ENCODE measurements at places on chromosomes 12 and 14. TPM values are rescaled to one million over a fixed set of nuclear protein-coding genes. Genes with fewer than 3 reads are reported as not detected.
A peak's percentile ranks its signal among the peaks of the same experiment; 100 is the strongest.

- DNase-seq, result no peak
Observed at GRCh38 chr14:93975791-93976476, 436 bp downstream of the ASB2 start.

DNA sequence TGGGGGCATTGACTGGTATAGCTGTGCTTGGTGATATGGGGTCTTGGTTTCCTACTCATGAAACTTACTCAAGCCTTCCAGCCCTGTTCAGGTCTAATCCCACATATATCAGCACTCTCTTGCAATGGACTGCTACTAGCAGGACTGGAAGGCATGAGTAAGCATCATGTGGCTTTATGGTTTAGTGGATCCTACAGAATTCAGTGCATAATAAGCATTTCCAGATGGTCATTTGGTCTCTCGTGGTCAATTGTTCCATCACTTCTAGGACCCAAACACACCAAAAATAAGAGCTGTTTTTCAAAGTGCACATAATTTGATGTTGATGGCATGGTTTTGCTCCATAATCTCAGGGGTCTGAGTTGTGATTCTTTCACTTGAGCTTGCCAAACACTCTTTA is 114.4 kb downstream of the LMNTD1 start:
- no peak for DNase-seq

GRCh38 chr14:26528415-26529182 is 69.2 kb downstream of the NOVA1 start:
- DNase-seq, result no peak

DNA sequence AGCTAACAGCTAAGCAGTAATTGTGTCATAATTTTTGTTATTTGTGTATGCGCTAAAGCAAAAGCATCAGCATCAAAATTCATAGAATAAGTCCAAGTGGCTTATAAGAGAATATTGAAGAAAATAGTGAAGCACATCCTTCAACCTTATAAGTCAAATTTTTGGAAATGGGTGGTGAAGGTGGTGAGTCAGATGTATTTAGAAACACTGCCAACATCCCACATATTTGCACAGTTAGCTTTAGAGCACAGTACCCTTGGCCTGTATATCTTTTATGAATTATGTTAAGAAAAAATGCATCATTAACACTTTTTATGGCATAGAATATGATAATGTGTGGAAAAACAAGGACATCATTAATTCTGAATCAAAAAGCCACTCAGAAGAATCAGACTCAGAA is 8.0 kb downstream of the SYT10 start:
- DNase-seq, result no peak

Gene TPPP2
- not detected for total RNA-seq

Gene GNB3
- not detected for total RNA-seq

Gene GALNT6
- 2.0 TPM for total RNA-seq

Gene ACRBP
- total RNA-seq, result 9.3 TPM

Gene TRPV4
- 5.4 TPM for total RNA-seq

Gene AMN
- 11.4 TPM for total RNA-seq

- peak; percentile 40 for DNase-seq
Observed at GRCh38 chr12:116336542-116337065, 59.1 kb upstream of the MED13L start.

DNA sequence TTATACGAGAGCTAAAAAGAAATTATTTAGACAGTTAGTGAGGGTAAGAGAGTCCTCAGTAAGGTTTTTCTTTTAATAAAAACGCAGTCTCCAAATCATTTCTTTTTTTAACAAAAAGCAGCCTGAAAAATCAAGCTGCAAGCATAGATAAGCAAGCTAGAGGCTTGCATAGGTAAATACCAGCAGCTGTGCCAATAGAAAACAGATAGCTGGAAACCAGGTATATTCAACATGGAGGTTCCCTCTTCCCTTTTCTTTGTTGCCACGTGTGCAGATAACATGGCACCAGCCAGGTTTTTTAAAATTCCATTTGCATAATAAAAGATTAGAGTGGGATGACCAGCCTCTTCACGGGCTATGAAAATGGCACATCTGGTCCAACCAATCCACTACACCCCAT is 6.1 kb upstream of the PRKAB1 start:
- DNase-seq, result no peak

DNA sequence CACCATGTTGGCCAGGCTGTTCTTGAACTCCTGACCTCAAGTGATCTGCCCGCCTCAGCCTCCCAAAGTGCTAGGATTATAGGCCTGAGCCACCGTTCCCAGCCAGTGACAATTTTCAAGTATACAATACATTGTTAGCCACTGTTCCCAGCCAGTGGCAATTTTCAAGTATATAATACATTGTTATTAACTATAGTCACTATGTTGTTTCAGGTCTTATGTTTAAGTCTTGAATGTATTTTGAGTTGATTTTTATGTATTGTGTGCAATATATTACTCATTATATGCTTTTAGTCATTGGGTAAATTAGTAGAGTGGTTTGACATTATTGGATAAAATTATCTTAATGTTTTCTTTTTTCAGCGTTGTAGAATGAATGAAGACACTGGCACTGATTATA is 13.0 kb upstream of the ZNF410 start:
- no peak for DNase-seq

Gene SYT10
- total RNA-seq, result not detected

Gene CDCA3
- 4.8 TPM for total RNA-seq

Gene KRT83
- 10.3 TPM for total RNA-seq

GRCh38 chr12:40473962-40474361 is 218.3 kb upstream of the CNTN1 start:
- DNase-seq, result no peak

GRCh38 chr12:48037267-48037915 is 33.1 kb upstream of the COL2A1 start:
- DNase-seq, result no peak

DNA sequence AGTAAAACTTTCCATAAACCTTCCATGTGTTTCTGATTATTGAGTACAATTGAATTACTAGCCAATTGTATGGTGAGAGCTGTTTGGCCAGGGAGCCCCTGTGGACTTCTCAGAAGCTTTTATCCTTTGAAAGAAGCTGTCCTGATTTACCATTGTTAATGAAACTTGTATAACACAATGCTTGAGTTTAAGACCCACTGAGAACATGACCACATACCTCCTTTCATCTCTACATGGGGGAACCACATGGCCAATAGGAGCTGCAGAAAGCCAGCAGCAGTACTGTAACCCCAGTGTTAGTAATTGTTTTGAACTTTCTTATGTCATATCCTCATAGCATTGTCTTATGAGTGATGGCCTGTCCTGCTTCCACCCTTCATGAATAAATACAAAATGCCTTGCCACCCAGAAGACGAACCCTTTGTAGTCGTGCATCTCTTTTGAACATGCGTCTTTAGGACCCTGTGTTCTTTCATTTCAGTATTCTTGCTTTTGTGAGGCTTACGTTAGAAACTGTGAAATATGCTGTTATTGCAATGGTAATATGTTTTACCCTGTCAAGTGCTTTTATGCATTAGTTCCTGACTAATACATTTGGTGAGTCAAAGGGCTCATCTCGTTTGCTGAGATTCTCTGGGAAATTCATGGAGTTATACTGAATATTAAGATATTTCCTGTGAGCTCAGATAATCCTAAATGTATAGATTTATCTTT is 815.7 kb downstream of the NRXN3 start:
- DNase-seq, result no peak

DNA sequence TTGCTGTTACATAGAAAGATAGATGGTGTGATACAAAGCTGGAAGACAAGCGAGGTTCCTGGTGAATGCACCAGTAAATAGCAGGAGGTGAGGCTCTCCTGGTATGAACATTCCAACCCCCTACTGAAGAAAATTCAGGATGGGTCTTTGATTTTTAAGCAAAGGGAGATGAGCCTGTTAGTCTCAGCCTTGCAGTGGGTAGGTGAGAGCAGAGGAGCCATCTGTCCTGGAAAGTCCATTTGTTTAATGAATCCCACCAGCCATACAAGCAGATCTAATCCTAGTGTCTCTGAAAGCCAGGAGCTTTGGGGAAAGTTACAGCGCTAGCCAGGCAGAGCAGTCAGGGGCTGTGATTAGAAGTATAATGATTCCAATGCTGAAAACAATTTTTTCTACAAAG is 234.8 kb upstream of the FOXN3 start:
- no peak for DNase-seq

DNA sequence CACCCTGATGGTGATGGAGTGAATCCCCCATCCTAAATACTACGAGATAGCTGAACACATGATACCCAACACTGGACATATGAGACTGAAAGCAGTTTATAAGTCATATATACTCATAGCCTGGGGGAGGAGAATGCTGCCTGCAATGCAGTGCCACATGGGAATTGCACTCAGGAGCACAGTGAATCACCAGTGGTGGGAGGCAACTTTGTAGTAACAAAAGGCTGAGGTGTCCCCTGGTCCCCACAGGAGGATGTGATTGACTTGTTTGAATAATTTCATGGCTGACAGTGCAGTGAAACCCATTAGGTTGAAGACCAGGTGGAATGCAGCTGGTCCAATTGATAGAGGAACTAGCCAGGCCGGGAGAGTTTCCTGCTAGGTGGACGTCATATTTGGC is 20.2 kb downstream of the CCDC38 start:
- no peak for DNase-seq

Gene PLEKHG7
- total RNA-seq, result not detected

DNA sequence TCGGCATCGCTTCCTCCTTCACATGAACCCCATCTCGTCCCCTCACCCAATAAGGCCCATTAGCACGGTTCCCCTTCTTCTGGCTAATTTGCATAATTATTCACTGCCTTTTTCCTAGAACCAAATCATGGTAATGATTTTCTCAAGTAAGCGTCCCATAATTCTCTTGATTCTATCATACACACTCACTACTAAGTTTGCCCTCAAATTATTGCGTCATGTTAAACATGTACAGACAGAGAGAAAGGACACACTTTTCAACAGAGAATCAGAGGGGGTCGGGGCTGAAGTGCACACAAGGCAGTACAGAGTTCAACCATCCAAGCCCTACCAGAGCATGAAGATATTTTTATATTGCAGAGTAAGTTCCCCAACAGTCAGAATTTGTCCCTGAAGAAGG is 256.6 kb downstream of the FOXN3 start:
- DNase-seq, result no peak

GRCh38 chr12:70398002-70398401 is 31.9 kb downstream of the KCNMB4 start:
- no peak for DNase-seq

DNA sequence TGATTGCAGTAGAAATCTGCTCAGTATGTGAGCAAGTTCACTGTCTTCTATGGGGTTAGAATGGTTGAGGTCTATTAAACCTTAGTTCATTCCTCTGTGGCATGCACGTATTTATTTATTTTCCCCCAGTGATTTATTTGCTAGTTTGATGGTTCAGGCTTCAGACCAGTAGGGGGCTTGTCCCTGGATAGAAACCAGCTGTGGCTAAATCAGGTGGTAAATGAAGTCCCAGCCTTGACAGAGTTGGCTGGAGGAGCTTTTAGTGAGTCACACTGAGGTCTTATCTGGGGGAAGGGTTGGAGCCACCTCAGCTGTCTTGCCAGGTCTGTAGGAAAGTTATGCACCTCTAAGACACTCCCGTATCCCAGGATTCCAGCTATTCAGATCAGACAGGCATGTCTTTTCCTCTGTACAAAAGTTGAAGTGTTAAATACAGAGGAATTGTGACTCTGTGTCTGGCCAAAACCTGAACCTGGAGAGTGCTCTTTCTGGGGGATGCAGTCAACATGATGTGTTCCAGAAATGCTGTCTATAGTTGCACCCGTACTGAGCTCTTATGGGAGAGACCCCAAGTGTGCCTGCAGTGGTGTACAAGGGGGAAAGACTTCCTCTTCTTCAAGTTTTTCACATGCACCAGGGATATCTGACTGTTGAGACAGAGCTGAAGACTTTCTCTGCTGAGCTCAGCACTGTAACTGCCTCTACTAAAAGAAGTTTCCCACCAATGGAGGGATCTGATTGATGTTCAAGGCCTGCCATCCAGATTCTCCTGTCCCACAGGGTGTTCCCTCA is 1322.1 kb downstream of the TMEM121 start:
- DNase-seq, result no peak

Gene COL2A1
- total RNA-seq, result not detected

GRCh38 chr14:101961746-101962502 is 2.4 kb upstream of the DYNC1H1 start:
- no peak for DNase-seq

Gene CISTR
- total RNA-seq, result not detected

Gene CLEC4C
- total RNA-seq, result not detected

DNA sequence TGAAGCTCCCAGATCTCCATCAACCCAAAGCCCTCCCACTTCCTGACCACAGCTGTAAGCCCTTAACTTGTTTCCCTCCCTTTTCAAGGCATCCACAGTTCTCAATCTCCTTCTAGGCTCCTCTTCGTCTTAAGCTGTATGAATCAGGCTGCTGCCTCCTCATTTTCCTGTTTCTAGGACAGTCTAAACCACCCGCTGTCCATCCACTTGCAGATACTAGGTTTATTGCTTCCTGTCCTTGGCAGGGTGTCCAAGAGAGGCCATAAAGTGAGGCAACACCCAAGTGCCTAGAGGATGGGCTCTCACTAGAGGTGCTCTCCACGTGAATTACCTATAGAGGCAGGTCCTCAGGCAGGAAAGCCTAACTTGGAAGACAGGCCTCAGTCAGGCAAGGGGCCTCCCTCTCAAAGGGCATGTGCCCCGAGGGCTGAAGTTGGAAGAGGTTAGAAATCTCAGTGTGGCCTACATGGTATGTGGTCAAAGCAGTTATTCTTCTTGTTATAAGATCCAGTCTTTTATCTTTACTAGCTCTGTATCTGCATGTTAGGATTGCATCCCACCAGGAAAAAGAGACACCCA is 8.8 kb upstream of the TMEM106C start:
- no peak for DNase-seq

Gene POTEG
- not detected for total RNA-seq

DNA sequence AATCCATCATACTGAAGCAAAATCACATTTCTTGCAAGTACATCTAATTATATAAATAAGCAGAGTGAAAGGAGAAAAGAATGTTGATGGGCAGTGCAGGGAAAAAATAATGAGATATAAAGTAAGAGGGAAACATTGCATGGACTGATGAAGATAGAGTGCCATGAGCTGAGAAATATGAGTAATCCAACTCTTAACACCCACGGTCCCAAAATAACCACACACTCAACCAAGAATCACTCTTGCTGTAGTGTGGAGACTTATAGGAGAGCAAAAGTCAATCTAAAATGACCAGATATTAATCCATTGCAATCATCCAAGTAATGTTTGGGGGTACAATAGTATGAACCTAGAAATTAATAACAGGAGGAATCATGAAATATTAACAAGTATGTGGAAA is 40.2 kb downstream of the MYF5 start:
- no peak for DNase-seq

Gene TAS2R31
- not detected for total RNA-seq

DNA sequence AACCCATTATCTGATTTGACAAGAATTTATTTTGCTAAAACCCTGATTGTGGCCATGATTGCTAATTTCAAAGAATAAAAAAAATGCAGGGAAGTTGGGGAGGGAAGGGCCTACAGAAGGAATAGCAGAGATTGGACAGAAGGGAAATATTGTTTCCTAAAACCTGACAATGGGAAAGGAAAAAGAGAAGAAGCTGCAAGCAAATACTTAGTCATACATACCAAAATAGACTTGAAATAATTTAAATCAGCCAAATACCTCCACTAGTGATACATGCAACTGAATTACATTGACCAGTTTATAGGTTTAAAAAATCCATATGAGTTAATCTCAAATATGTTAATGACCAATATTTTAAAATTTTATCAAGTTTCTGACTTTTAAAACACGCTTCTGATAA is 75.1 kb downstream of the PELI2 start:
- no peak for DNase-seq

Gene SIX1
- 0.31 TPM for total RNA-seq
